ENCODE measurements at places on chromosomes 5 and 9.

- DNase-seq: no peak
Observed at GRCh38 chr5:151075698-151076331, 5.0 kb downstream of the TNIP1 start.

DNA sequence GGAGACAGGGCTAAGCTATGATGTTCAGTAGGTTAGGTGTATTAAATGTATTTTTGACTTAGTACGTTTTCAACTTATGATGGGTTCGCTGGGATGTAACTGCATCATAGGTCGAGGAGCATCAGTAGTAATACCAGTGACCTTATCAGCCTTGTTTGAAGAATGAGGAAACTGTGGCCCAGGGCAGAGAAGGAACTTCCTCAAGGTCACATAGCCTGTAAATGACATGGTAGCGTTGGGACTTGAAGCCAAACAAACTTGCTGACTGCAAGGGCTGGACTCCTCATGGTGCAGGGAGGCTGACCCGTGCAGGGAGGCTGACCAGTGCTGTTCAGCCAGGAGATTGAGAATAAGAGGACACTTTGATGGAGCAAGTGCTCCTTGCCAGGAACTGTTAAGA, 21.3 kb upstream of the PTPN3 start:
- no peak for DNase-seq

GRCh38 chr5:41524174-41524573, 13.8 kb upstream of the PLCXD3 start:
- DNase-seq: no peak

DNA sequence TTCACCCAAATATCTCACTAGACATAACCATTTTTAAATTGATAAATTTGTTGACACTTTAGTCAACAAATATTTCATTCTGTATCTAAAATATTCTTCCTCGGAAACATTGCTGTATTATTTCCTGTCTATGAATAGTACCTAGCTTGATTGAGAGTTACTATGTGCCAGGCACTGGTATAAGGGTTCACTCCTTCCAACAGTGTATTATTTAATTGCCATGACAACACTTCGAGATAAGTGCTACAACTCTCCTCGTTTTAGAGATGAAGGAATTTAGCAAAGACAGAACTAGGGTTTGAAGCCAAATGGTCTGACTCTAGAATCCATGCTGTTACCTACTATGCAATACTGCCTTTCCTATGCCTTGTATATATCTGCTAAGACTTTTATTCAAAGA, 287.2 kb downstream of the YTHDC2 start:
- DNase-seq: no peak

DNA sequence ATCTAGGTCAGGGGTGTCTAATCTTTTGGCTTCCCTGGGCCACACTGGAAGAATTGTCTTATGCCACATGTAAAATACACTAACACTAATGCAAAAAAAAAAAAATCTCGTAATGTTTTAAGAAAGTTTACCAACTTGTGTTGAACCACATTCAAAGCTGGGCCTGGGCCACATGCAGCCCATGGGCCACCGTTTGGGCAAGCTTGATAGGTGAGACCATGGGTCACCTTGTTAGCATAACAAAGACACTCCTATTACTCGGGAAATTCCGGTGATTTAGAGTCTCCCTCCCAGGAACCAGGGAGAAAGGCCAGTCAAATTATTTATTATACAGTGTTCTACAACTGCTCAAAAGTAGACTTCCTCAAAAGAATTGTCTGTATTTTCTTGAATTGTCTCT, 12.7 kb downstream of the RECK start:
- DNase-seq: no peak

GRCh38 chr5:176748967-176749935, 61.1 kb upstream of the UNC5A start:
- DNase-seq: no peak

Measured in NCI-H510A treated with DMSO at 0.1 percent for 48 hours (cell line).